ENCODE measurements at places on chromosomes 3 and 15.

DNA sequence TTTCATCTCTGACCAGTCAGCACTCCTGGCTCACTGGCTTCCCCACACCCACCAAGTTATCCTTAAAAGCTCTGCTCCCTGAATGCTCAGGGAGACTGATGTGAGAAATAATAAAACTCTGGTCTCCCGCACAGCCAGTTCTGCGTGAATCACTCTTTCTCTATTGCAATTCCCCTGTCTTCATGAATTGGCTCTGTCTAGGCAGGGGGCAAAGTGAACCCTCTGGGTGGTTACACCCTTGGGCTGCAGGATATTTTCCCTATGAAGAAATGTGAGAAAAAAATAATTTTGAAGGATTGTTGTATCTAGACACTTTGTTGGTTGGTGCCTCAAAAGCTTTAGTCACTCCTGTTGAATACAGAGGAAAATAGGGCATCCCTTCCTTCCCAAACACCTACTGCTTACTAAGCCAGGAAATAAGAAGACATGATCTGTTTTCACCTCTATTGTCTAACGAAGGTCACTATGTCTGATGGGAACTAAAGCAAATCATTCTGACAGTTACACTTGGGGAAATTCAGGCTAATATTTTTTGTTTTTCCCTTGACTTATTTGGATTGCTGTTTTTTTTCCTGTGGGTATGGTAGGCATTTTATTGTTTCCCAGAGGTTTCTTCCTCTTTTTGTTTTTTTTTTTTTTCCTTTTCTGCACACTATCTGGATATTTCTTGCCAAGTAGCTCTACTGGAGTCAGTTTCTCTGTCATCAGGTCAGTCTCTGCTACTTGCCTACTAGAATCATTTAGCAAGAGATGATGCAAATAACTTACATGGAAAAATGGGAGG, 15.3 kb upstream of the TNFSF10 start:
- DNase-seq: no peak

DNA sequence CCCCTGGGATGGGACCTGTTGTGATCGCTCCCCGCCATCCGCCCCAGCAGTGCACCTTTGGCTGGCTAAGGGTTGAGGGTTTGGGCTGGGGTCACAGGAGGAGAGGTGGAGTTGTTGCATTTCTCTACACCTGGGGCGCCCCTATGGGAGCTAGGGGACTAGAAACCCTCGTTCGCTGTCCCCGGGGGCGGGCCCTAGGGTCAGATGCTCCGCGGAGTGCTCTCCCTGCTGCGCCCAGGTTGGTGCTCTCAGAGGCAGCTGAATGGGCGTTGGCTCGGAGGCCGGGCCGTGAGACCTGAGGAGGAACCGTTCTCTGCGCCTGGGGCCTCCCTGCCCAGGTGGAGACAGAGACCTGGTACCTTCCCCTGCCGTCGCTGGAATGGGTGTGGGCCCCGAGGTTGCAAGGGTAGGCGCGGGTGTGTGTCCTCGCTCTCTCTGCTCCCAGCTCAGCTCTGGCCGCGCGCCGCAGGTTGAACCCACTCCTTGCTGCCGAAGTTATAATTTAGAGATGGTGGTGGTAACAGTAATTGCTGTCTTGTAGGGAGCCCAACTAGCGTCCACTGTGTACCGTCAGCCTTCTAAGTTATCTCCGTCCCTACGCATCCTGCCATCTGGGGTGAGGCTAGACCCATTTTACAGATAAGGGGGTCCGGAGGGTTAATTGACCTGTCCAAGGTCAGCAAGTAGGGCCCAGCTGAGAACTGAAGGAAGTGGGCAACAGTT, 965 bp downstream of the FLNB start:
- no peak for DNase-seq

GRCh38 chr15:55786341-55786740, 43.4 kb upstream of the PRTG start:
- no peak for DNase-seq

DNA sequence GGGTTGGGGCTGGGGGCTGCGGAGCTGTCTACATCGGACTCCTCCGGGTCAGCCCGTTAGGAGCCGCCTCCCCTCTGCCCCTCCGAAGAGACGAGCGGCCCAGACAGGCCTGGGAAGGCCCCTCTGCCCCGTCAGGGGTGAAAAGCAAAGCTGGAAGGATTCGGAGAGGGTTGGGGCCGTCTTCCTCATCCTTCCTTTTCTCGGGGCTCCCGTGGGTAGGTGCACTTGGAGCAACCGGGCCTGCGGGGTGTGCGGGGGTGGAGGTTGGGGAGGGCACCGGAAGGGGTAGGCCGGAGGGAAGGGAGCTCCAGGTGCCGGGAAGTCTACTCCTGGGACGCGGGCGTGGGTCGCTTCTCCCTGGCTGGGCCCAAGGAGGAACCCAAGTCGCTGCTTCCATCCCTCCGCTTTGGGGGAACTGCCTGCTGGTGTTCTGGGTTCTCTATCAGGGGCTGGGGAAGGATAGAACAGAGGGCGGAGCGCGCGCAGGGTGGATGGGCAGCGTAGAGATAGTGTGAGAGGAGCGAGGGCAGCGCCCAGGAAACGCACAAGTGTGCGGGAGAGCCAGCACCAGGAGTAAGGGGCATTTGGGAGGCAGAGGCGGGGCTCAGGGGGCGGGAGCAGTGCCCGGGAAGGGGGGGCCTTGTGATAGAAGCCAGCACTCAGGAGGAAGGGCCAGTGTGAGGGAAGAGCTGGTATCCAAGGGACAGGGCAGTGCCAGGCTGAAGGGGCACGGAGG, 590 bp downstream of the POLR2H start:
- no peak for DNase-seq

GRCh38 chr3:8278448-8278847, 223.2 kb upstream of the LMCD1 start:
- DNase-seq: no peak

DNA sequence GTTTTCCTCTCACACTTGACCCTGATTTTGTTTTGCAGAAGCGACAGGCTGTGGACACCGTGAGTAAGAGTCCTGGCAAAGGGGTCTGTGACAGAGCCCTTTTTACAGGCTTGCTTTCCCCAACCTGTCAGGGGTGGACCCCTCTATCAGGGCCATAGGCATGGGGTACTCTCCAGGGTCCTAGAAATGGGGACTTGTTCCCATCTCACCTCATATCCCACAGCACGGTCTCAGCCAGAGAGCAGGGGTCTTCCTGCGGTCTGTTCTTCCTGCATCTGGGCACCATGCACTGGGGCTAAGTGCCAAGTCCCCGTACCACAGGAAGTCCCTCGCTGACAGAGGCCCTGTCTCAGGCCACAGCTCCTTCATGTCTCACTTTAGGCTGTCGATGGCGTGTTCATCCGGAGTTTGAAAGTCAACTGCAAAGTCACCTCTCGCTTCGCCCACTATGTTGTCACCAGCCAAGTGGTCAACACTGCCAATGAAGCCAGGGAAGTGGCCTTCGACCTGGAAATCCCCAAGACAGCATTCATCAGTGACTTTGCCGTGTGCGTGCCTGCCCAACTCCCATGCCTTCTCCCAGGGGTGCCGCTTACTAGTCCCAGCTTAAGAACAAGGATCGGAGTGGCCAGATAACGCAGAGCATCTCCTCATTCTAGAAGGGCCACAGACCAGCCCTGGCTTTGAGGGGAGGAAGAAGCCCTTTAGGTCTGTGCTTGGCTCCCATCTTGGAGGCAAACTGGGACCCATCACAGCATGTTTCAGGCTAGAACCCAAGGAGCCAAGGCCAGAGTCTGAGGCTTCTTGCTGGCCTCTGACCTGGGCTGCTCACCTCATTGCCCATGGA, 783 bp downstream of the ITIH1 start:
- no peak for DNase-seq

DNA sequence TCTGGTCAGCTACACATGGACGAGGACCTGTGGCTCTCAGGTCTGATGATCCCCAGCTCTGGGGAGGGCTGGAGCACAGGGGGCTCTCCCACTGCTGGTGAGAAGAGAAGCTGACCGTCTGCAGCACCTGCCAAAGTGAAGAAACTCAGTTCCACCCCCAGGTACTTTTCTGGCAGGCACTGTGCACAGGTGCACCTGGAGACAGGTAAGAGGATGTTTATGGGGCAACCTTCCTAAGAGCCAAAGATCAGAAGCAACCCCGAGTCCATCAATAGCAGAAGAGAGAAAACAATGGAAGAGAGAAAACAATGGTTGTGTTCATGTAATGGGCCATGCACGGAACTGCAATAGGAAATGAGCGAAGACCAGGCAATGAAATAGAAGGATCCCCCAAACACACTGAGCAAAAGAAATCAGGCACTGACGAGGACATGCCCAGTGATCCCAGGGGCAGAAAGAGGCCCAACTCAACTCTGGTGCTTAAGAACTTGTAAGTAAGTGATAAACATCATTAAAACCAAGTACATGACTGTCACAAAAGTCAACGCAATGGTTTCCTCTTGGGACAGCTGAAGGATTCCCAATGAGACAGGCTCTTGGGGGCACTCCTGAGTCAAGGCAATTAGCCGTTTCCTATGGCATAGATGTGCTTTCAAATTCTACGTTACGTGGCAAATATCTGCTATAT, 95.0 kb upstream of the ALDH1A3 start:
- DNase-seq: no peak

GRCh38 chr3:125383744-125384143, 8.6 kb upstream of the ZNF148 start:
- DNase-seq: no peak

GRCh38 chr15:29449136-29449535, 179.5 kb upstream of the NSMCE3 start:
- DNase-seq: no peak

DNA sequence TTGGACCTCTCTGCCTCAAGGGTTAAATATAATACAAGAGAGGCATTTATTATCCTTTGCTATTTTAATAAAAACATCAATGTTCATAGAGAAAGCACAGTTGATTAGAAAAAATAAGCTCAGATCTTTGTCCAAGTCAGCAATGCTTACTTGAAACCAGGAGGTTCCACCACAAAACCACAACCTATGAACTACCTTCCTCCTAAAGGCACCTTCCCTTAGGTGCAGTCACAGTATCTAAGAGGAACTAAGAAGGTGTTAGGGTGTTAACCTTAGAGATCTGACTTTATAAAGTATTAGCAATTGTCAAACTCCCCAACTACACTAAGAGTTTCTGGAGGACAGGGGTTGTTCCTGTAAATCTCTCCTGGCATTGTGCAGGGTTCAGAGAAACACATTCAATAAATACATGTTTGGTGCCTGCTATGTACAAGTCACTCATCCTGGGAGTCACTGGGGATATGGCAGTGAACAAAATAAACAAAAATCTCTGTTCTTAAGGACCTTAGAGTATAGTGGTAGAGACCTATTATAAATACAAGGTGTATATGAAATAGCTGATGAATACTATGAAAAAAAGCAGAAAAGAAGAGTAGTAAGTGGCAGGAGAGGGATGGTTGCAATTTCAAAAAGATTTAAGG, 208.6 kb downstream of the NFKBIZ start:
- no peak for DNase-seq

- no peak for DNase-seq
Observed at GRCh38 chr3:52087731-52088130, 31.4 kb upstream of the DUSP7 start.

- no peak for DNase-seq
Observed at GRCh38 chr15:60869851-60870250, 359.3 kb downstream of the RORA start.

GRCh38 chr3:54349691-54350090, 227.3 kb downstream of the CACNA2D3 start:
- no peak for DNase-seq

DNA sequence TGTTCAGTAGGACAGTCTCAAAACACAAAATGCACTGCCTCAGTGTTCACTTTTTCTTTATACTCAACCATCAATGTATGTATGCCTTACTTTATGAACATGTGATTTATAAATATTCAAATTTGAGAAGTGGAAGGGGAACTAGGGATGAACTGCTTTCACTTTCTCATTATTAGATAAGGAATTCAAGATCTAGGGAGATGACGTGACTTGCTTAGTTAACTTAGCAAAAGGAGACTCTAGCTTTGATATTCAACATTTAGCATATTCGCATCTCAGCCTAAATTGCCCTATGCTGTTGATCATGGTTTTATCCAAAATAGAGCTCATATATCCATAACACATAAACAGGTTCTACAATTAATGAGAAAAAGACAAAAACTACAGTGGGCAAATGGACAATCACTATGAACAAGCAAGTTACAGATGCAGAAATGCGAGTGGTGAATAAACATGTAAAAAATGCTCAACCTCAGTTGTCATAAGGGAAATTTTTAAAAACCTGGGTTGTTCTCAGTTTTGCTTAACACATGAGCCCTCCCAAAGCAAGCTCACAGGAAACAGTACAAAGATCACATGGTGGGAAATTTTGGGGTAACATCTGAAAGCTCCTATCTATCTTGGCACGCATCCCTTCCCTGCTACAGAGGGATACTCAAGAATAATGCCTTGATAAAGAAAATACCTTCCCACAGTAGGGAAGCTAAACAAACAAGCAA, 269.8 kb downstream of the THRB start:
- DNase-seq: no peak

DNA sequence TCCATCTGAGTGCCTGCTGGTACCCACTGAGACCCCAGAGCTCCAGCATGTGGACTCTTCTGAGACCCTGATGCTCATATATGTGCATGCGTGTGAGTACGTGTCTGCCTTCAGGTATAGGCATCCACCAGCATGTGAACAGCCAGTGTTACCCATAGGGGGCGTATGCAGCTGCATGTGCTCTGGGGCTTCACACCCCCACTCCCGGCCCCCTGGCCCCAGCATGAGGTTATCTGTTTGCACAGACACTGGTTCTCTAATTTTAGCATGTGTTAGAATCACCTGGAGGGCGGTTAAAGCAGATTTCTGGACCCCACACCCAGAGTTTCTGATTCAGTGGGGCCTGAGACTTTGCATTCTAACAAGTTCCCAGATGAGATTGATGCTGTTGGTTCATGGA, 824 bp upstream of the CILP start:
- DNase-seq: peak; percentile 19

DNA sequence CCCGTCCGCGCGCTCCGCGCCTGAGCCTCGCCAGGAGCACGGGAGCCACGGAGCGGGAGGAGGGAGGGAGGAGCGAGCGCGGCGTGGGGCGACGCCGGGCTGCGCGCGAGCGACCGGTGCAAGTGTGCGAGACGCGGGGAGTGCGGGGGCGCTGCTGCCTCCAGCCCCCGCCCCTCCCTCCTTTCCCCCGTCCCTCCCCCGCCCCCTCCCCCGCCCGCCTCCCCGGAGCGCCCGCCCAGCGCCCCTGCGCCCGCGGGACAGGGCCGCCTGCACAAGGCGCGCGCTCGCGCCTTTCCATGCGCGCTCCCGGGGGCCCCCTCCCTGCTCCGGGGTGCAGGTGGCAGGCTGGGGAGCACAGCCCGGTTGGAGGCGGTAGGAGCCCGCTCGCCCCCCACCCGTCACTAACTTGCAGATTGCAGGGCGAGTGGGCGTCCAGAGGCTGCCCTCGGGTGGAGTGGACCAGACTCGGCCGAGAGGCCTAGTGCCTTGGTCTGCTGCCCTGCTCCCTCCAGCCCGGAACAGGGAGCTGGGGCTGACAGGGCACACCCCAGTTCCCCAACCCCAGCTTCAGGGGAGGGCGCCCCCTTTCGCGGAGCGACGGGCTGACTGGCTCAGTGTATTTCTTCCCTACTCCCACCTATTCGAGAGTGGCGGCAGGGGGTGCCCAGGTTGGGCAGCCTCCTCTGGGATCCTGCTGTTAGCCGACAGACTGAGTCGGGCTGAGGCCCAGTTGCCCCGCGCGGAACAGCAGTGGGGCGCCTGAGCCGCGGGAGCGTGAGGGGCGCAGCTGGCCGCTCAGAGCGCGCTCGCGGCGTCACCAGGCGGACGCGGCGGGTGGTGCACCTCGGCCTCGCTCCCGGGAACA, at the start of gene WNT7A:
Gene WNT7A (minus strand): TSS at position 126 of the 865 bp plus-strand sequence. CDS start 255 bp downstream, outside the sequence.
- DNase-seq: no peak
